ENCODE measurements at places on chromosomes 4 and X.

DNA sequence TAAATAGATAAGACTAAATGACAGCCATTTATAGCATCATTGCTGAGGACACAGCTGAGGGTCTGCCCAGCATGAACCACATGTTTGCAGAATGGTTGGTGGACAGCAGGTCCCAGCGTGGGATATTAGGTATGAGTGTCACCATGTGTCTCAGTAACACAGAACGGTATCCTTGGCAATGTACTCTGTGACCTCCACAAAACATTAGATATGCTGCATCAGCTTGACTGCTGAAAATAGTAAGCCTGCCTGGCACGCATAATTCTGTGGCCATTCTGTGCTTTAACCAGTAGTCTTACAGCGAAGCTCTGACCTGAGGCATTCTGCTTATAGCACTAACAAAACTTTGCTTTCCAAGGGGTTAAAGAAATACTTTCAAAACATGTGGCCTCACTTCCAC is 32.0 kb downstream of the LIMCH1 start:
- DNase-seq, result no peak

- peak; percentile 83 for DNase-seq
Measured at GRCh38 chrX:42524379-42524778, 253.6 kb downstream of the PPP1R2C start.

GRCh38 chrX:44953734-44954502 is 80.9 kb downstream of the KDM6A start:
- DNase-seq, result no peak

- peak; percentile 32 for DNase-seq
Measured at GRCh38 chr4:69689599-69689998, 36.6 kb upstream of the UGT2A1 start.

GRCh38 chr4:72817012-72817411 is 248.0 kb upstream of the ADAMTS3 start:
- peak; percentile 17 for DNase-seq

- DNase-seq, result no peak
Measured at GRCh38 chrX:51759055-51759839, 16.0 kb downstream of the GSPT2 start.

DNA sequence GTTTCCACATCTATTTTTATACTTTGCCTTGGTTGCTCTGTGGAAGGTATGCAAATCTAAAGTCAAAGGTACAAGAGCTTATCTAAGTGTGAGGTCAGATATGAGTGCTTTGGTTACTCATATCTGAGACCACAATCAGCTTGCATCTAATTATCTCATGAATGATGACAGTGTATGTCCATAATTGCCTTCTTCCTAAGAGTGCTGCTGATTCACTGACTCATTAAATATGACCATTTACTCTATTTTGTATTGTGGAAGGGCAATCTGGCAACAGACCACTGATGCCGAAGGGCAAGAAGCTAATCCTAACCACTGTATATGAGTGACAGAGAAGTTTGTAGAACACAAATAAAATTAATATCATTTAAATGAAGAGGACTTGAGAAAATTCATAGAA is 1190.2 kb upstream of the AGA start:
- no peak for DNase-seq

- no peak for DNase-seq
Measured at GRCh38 chrX:40151211-40152172, 53.7 kb upstream of the BCOR start.

DNA sequence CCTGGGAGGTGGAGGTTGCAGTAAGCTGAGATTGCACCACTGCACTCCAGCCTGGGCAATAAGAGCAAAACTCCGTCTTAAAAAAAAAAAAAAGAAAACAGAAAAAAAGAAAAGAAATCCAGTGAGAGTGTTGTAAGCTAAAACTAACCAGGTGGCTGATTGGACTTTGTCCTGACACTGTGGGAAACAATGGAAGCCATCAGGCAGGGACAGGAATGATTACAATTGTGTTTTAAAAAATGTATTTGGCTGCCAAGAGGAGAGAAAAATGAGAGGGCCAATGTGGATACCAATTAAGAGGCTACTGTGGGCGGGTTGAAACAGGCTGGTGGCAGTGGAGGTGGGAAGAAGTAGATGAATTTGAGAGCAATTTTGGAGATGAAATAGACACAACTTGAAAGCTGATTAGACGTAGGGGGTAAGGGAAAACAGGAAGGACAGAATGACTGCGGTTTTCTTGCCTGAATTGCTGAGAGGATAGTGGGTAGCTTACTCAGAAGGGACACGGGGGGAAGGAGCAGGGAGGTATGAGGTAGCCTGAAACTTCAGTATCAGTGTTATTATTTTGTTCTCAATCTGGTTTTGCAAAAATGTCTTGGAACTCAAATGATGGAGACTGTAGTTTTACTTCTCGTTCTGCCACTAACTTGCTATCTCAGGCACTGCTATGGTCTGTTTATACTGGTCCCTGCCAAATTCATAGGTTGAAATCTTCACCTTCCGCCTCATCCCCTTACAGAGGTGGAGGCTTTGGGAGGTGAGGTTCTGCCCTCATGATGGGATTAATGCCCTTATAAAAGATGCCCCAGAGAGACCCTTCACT is 45.6 kb upstream of the CHRNA9 start:
- DNase-seq, result peak; percentile 37

- peak; percentile 34 for DNase-seq
Measured at GRCh38 chrX:37860721-37861120, 13.3 kb upstream of the DYNLT3 start.

DNA sequence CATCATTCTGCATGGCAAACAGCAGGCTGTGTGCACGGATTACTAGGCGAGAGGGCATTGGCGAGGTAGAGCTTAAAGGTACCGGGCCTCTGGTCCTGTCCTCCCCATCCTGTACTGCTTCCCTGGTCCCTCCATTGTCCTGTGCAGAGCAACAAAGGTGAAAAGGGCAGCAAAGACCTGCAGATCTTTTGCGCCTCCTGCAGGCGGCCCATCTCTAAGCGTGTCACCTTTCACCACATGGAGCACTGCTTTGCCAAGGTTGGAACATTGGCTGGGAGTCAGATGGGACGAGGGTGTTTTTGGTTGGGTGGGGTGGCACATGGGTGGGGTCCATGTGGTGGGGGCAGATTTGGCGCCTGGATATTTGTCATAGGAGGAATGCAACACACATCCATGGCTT is 64.7 kb upstream of the UXT start:
- DNase-seq, result no peak

GRCh38 chr4:168134651-168135050 is 42.3 kb downstream of the ANXA10 start:
- no peak for DNase-seq

DNA sequence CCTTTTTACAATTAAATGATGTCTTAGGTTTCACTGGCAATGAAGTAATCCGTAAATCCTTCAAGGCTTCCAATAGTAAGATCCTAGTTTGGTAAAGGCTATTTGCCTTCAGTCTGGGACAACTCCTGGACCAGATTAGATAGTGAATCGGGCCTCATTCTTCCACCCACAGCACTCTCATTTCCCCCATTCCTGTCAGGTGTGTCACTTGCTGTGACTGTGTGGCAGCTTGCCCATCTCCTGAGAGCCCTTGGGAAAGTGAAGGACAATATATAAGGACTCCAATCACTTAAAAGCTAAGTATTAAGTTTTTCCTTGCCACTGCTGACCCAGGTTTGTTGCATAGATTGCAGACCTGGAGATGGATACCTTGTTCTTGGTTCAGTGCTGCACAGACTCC is 3.3 kb upstream of the GASK1B start:
- DNase-seq, result peak; percentile 41

DNA sequence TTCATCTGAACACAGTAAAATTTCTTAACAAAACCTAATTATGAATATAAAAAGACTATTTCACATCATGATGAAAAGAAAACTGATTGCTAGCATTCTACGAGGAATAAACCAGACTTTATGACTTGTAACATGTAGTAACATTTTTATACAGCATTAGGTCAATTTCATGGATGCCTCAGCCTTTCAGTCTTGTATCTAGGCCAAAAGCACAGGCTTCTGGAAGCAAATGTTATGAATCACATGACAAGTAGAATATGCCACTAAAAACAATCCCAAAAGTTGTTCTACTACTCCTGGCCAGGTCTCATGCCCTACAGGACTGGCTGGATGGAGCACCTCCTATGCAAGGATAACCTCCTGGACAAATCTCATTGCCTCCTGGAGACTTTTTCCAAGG is 101.2 kb downstream of the ARHGAP6 start:
- no peak for DNase-seq

All from fibroblast of upper back skin (primary cell).